ENCODE measurements at places on chromosomes 1 and 21.

GRCh38 chr1:167373398-167373797 is 144.9 kb downstream of the CD247 start:
- peak; percentile 34 for DNase-seq

- no peak for DNase-seq
Observed at GRCh38 chr1:228691926-228692325, 43.4 kb upstream of the RHOU start.

- DNase-seq, result no peak
Observed at GRCh38 chr1:46480959-46481646, 8.5 kb upstream of the DMBX1 start.

GRCh38 chr21:14308234-14308633 is 74.7 kb downstream of the HSPA13 start:
- no peak for DNase-seq

- DNase-seq, result peak; percentile 79
Observed at GRCh38 chr1:205598841-205599668, 32.8 kb downstream of the ELK4 start.

GRCh38 chr1:191886977-191887376 is 271.3 kb upstream of the RGS18 start:
- DNase-seq, result no peak

DNA sequence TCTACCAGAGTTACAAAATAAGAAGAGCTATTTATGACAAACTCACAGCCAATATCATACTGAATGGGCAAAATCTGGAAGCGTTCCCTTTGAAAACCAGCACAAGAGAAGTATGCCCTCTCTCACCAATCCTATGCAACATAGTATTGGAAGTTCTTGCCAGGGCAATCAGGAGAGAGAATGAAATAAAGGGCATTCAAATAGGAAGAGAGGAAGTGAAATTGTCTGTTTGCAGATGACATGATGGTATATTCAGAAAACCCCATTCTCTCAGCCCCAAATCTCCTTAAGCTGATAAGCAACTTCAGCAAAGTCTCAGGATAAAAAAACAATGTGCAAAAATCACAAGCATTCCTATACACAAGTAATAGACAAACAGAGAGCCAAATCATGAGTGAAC is 1169.5 kb downstream of the AMY1C start:
- no peak for DNase-seq
